Fibroblast of the aortic adventitia (primary cell): ENCODE measurements at places on chromosomes 11 and 22. TPM values are rescaled to one million over a fixed set of nuclear protein-coding genes. Genes with fewer than 3 reads are reported as not detected.

The CDCA5 gene
- 2.5 and 19.3 TPM in 2 replicates for total RNA-seq

The UBQLN3 gene
- 0.09 TPM in 1 of 2 replicates, not detected in the other for total RNA-seq

The FOSL1 gene
- total RNA-seq: 11.4 and 73.9 TPM in 2 replicates

The XKR3 gene
- 0.09 TPM in 1 of 2 replicates, not detected in the other for total RNA-seq

The MS4A18 gene
- not detected in 2 replicates for total RNA-seq

The LRRN4CL gene
- 39.0 and 62.0 TPM in 2 replicates for total RNA-seq

The MUC6 gene
- under 0.01 TPM in 1 of 2 replicates, not detected in the other for total RNA-seq

The XNDC1N gene
- 3.5 and 13.0 TPM in 2 replicates for total RNA-seq

The FLRT1 gene
- 0.18 TPM in 1 of 2 replicates, not detected in the other for total RNA-seq

The WT1 gene
- total RNA-seq: 0.27 and 46.6 TPM in 2 replicates

The CARD18 gene
- not detected in 2 replicates for total RNA-seq

The HBD gene
- total RNA-seq: 4.8 TPM in 1 of 2 replicates, not detected in the other

The SPI1 gene
- not detected in 2 replicates for total RNA-seq

The PTPN5 gene
- total RNA-seq: not detected in 2 replicates

The MMP27 gene
- 0.18 TPM in 1 of 2 replicates, not detected in the other for total RNA-seq

The ARCN1 gene
- 72.4 and 210 TPM in 2 replicates for total RNA-seq

The APOBEC3B gene
- total RNA-seq: 0.90 and 6.8 TPM in 2 replicates

The SHANK2 gene
- 1.9 and 4.9 TPM in 2 replicates for total RNA-seq

The SMCO4 gene
- total RNA-seq: 6.7 and 7.3 TPM in 2 replicates

The GGT5 gene
- 4.4 and 27.8 TPM in 2 replicates for total RNA-seq

The ZBTB16 gene
- total RNA-seq: 0.27 and 0.41 TPM in 2 replicates

The GPR137 gene
- total RNA-seq: 14.4 and 20.3 TPM in 2 replicates

The MS4A4E gene
- total RNA-seq: not detected in 2 replicates

The RIMBP3B gene
- 0.09 TPM in 1 of 2 replicates, not detected in the other for total RNA-seq

The DCHS1 gene
- 5.2 and 19.0 TPM in 2 replicates for total RNA-seq

The LRRC56 gene
- 0.45 and 1.2 TPM in 2 replicates for total RNA-seq

The PGA5 gene
- total RNA-seq: not detected in 2 replicates

The DNAJB13 gene
- not detected in 2 replicates for total RNA-seq

The KRTAP5-1 gene
- not detected in 2 replicates for total RNA-seq

The TREH gene
- not detected in 2 replicates for total RNA-seq

The ANKK1 gene
- not detected in 2 replicates for total RNA-seq

The SLC22A6 gene
- not detected in 2 replicates for total RNA-seq

The GANAB gene
- 203 and 208 TPM in 2 replicates for total RNA-seq

The TMPRSS6 gene
- total RNA-seq: not detected in 2 replicates

The SMTNL1 gene
- not detected in 2 replicates for total RNA-seq

The DDIAS gene
- total RNA-seq: 0.16 and 14.3 TPM in 2 replicates

The NRXN2 gene
- 3.3 and 3.4 TPM in 2 replicates for total RNA-seq

The P2RY2 gene
- total RNA-seq: 0.18 TPM in 1 of 2 replicates, not detected in the other

The KIF18A gene
- total RNA-seq: 0.82 and 18.2 TPM in 2 replicates

The SLC25A18 gene
- 0.16 TPM in 1 of 2 replicates, not detected in the other for total RNA-seq

The STT3A gene
- total RNA-seq: 285 and 375 TPM in 2 replicates

The SYT8 gene
- total RNA-seq: 0.82 TPM in 1 of 2 replicates, not detected in the other

The TMEM191B gene
- 0.36 and 5.8 TPM in 2 replicates for total RNA-seq

The GRIA4 gene
- under 0.01 and 1.2 TPM in 2 replicates for total RNA-seq

The MS4A6E gene
- total RNA-seq: not detected in 2 replicates

The OR8D4 gene
- total RNA-seq: 0.09 and 0.25 TPM in 2 replicates

The AGBL2 gene
- 0.90 and 1.4 TPM in 2 replicates for total RNA-seq

The RAB39A gene
- total RNA-seq: not detected in 2 replicates

The LAYN gene
- total RNA-seq: 34.2 and 48.7 TPM in 2 replicates

The TSG101 gene
- total RNA-seq: 31.9 and 96.1 TPM in 2 replicates

The CCDC73 gene
- not detected in 2 replicates for total RNA-seq
